Hepatocyte (in vitro differentiated cells): ENCODE measurements at places on chromosomes 2 and 18.

DNA sequence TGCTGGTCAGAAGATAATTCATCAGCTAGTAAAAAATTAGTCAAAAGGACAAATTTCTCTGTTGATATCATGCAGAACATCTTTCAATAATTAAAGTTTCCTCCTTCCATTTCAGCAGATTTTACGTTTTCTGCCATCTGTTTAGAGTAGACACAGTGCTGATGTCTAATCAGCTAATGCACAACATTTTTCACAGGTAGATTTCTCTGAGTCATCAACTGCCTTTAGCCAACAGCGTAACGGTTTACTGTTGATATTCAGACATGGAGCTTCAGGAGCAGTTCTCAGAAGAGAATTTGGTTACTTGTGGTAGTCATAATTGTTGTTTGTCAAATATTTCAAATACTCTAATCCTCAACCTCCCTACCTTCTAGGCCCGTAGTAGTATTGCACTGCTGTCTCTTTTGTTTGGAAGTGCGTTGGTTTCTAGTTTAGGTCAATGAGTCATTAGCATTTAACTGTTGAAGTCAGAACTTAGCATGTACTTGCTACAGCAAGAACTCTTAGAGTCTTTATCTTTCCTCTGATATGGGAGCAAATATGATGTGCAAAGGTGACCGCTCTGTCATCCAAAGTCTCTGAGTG lies 86.8 kb upstream of the TFPI start:
- DNase-seq, result no peak

DNA sequence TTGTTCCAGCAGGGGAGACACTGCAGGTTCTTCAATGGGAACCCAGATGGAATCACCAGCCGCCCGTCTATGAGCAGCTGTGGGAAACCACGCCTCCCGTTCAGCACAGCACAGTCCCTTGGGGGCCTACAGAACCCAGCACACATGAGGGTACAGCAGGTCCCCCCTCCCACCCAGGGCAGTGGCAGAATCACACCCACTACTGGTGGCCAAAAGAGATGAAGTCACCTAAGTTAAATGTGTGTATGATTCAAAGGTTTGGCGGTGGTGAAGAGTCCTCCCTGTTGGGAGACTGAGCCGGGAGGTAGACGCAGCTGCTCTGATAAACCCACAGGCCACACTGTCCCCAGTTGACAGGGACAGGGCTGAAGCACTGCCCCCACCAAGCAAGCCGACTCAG lies 44.3 kb downstream of the L3MBTL4 start:
- DNase-seq, result no peak

DNA sequence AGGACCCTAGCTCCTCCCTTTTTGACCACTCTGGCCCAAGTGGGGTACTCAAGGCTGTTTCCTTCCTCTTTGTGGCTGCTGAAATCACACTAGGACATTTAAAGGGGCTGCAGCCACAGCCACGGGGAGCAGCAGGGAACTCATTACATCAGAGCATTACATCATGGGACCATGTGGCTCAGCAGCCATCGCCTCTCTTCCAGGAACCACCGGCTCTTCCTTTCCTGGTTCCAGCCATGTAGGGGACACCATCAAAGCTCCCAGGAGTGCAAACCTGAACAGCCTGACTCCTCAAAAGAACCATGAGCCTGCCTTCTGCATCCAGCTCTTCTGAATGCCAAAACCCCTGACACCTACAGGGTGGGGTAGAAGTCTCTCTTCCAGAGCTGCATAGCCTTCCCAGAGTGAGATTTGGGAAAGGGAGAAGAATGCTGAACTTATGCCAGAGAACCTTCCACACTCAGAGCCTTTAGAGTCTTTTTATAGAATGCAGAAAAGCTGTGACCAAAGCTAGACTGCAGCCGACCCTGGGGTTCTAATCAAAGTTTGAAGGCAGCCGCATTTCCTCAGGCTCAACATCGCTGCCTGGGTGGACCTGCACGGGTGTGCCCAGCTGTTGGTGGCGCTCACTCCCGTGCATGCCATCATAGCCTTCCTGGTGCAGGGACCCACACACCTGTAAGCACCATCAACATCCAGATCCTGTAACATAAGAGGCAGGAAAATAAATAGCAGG lies 121.7 kb downstream of the KLHL29 start:
- no peak for DNase-seq

GRCh38 chr18:48565105-48565504 lies 26.3 kb downstream of the CTIF start:
- DNase-seq, result no peak

GRCh38 chr2:200099256-200099655 lies 143.9 kb downstream of the MAIP1 start:
- DNase-seq, result no peak

GRCh38 chr18:79508565-79509535 lies 113.1 kb downstream of the NFATC1 start:
- DNase-seq, result no peak

- DNase-seq, result peak; percentile 37
These were observed 1467.8 kb downstream of the DPP10 start for GRCh38 chr2:115910270-115910669.

- no peak for DNase-seq
These were observed 368.6 kb downstream of the EIPR1 start for GRCh38 chr2:3009005-3009404.

GRCh38 chr18:12366379-12366778 lies 10.6 kb downstream of the AFG3L2 start:
- no peak for DNase-seq

DNA sequence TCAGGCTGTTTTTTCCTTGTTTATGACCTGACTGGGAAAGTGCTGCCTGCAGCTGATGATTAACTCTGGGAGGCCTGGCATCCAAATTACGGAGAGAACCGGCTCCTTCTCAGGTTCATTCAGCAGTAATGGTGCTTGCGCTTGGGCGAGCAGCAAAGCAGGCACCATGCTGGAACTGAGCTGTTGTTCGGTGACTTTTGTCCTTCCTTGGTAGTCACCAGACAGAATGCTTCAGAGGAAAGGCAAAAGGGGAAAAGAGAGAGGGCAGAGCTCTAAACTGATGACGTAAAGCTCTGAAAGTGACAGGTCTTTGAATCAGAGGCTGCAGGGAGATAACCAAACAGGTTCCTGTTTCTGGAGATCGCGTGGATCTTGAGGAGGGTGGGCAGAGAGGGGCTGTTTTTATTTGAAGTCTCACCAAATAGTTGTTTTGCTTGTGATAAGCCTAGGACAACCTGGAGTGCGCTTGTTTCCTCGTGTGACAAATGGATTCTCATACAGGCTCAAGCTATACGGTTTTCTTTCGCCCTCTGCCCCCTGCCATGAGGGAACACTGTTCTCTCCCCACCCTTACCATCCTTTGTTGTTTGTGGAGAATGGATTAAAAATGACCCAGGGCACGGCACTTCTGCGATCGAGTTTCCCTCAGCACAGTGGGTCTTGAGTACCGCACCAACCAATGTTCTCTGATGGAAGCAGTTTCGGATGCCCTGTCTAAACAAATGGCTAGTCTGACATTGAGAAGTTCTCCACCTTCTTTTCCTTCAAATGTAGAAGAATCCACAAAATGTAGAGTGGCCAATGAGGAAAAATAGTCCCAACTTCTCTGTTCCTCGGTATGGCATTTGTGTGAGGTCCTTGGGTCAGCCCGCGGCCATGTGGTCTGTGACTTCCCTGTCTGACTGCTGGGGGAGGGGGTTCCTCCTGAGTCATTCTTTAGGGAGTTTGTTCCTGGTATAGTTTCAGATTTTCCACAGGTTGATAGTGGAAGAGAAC lies 1.3 kb downstream of the RASGRP3 start:
- peak; percentile 12 for DNase-seq

GRCh38 chr2:83565626-83566025 lies 893.5 kb downstream of the SUCLG1 start:
- DNase-seq, result no peak

- no peak for DNase-seq
These were observed 50.2 kb downstream of the UNC80 start for GRCh38 chr2:209821806-209822205.

DNA sequence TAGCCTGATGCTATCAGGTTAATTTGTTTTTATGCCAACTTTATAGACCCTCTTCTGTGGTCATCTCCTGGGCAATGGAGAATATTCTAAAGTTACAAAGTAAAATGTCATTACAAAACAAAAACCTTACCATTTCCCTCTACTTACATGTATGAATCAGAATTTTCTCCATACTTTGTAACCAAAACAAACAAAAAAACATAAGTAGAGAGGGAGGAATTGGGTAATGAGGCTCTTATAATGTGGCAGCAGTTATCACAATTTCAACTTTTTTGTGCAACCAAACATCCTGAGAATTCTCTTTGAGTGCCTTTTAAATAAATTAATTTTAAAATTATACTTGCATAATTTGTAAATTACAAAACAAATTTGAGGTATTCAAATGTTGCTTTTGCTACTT lies 332.8 kb downstream of the TXNL1 start:
- DNase-seq, result no peak

GRCh38 chr2:212465456-212465855 lies 73.1 kb downstream of the ERBB4 start:
- no peak for DNase-seq

GRCh38 chr2:205696331-205696926 lies 14.1 kb downstream of the NRP2 start:
- DNase-seq, result peak; percentile 56

- DNase-seq, result peak; percentile 38
These were observed 123.8 kb downstream of the AFF3 start for GRCh38 chr2:100018341-100019193.

GRCh38 chr18:41009926-41010325 lies 945.1 kb upstream of the PIK3C3 start:
- no peak for DNase-seq

GRCh38 chr2:39481611-39482010 lies 44.5 kb upstream of the MAP4K3 start:
- DNase-seq, result no peak

GRCh38 chr2:200767111-200767885 lies 44.4 kb upstream of the BZW1 start:
- DNase-seq, result no peak

DNA sequence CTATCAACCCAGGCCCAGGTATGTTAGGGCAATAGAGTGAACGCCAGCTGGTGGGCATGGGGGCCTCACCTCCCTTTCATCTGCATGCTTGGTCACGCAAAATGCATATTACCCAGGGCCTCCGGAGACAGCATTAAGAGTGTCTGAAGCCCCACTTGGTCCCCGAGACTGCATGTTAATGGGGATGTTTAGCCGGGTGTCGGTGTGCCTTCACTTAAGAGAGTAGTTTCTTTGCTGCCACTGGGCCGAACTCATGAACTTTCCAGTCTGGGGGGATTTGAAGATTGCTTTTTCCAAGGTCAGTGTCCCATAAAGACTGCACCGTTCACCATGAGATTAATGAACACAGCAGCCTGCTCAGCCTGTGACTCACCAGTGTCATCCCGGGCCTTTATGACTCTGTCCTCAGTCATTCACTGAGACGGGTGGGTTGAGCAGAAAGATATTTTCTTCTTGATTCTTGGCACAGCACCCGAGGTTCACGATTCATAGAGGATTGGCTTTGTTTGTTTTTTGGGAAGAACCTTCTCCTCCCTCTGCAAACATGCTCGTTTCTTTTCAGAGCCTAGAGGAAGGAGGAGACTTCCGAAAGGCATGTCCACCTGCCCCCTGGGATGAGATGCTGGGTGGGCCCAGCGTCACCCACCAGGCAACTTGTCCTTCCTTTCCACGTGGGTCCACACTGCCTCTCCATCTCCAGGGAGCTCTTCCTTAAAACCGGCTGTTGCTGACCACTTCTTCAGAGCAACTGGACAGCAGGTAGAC lies 199.1 kb downstream of the GLI2 start:
- DNase-seq, result peak; percentile 79
